Stimulated activated CD8-positive, alpha-beta memory T cell treated with anti-CD3 and anti-CD28 coated beads, Interleukin-12 subunit alpha, Interleukin-12 subunit beta, amount 100 ng/mL, for 1 hour (primary cell): ENCODE measurements at places on chromosomes 12 and 14.
A peak's percentile ranks its signal among the peaks of the same experiment; 100 is the strongest.

DNA sequence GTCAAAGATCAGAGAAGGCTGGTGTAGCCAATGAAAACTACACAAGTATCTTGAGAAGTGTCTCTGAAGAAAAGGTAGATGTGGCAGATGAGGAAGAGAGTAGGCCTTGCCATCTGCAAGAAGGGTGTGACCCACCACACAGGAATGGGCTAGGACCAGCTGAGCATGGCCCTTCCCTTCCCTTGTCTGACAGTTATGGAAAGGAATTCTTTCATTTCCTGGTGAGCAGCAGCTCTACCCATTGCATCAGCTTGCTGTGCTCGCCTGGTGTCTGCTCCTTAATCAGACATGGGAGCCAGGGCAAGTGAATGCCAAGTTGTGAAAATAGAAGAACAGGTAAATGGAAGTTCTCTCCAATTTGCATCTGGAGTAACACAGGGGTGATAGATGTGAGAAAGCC lies 145.2 kb upstream of the KRR1 start:
- no peak for DNase-seq

DNA sequence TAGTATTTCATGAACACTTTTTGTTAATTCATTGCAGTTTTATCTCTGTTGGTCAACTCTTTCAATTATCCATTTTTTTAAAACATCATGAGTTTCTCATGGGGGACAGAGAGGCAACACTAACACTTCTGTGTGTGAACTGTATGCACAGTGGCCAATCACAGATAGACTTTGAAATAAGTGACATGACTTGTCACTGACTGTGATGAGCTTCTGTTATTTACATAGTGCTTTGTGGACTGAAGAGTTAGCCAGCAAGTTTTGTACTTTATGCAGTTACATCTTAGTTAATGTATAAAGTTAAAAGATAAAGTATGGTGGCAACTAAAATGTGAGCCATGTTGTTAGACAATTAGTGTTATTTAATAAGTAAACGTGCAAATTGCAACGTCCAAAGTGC lies 16.1 kb downstream of the FERMT2 start:
- DNase-seq = no peak

- DNase-seq = no peak
Measured at GRCh38 chr14:95523815-95524448, 7.5 kb upstream of the SYNE3 start.

- DNase-seq = no peak
Measured at GRCh38 chr14:95037273-95037672, 120.1 kb downstream of the DICER1 start.

GRCh38 chr14:28297559-28297958 lies 469.0 kb upstream of the FOXG1 start:
- DNase-seq = no peak

- no peak for DNase-seq
Measured at GRCh38 chr12:38328306-38328895, 11.8 kb downstream of the ALG10B start.

- no peak for DNase-seq
Measured at GRCh38 chr14:71726580-71727021, 205.6 kb upstream of the RGS6 start.

DNA sequence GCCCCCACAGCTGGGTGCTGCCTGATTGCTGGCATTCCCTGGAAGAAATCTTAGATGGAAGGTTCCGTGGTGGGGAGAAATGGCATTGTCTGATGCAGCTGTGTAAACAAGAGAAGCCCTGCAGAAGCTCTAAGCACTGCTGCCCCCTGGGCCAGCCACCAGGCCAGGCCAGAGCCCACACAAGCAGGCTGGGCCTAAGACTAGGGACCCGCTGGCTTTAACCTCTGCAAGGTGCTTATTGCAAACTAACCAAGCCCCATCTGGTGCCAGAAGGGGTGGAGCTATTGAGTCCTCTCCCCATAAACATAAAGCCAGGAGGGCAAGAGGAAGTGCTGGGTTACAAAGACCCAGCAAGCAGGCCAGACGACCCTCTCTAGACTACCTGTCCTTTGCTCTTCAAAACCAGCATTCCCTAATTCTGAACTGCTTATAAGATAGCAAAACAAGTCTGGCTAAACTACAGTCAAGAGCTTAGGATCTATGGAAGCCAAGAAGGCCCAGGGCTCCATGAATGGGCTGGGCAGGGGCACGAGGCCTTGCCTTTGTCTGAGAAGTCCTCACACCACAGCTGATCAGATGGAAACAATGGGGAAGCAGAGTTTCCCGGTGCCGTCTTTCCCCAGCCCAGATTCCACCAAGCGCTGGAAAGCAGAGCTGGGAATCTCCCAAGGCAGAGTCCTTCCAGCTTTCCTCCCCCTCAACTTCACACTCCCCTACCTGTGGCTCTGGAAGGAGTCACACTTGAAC lies 28.8 kb downstream of the P2RX4 start:
- no peak for DNase-seq

DNA sequence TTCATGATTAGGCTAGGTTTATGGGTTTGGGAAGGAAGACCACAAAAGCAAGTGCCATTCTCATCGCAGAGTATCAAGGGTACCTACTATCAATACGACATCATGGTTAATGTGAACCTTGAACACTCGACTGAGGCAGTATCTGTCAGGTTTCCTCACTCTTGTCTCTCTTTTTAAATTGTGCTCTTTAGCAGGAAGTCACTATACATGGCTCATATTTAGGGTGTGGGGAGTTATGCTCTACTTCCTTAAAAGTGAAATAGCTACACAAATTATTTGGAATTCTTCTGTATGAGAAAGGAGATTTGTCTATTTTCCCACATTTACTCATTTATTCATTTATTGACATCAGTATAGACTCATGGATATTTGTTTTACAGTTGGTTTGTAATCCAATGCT lies 5.9 kb upstream of the CLEC4E start:
- DNase-seq = no peak

DNA sequence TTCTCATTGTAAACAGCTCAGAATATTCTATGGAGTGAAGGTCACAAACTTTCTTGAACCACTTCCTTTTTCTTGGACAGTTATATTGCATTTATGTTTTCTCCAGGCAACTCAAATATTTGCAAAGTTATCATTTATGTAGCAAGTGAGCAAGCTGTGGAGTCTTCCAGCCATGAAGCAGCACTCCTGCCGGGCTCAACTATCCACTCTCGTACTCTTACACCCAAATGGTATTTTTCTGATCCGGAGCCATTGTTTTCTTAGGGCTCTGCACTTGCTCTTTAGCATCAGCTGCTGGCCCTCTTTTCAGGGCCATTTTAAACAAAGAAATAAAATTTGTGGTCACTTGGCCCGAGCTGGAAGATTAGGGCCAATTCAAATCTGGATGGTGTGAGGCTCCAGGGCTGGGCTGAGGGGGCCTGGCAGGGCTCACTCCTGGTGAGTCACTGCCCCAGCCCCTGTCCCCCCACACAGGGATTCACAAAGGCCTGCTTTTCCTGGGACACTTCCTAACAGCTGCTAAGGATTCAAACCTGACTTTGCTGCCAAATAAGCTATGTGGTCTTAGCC lies 19.7 kb downstream of the SYNE3 start:
- DNase-seq = no peak

- DNase-seq = no peak
Measured at GRCh38 chr12:124020514-124020949, 47.5 kb downstream of the ZNF664 start.

DNA sequence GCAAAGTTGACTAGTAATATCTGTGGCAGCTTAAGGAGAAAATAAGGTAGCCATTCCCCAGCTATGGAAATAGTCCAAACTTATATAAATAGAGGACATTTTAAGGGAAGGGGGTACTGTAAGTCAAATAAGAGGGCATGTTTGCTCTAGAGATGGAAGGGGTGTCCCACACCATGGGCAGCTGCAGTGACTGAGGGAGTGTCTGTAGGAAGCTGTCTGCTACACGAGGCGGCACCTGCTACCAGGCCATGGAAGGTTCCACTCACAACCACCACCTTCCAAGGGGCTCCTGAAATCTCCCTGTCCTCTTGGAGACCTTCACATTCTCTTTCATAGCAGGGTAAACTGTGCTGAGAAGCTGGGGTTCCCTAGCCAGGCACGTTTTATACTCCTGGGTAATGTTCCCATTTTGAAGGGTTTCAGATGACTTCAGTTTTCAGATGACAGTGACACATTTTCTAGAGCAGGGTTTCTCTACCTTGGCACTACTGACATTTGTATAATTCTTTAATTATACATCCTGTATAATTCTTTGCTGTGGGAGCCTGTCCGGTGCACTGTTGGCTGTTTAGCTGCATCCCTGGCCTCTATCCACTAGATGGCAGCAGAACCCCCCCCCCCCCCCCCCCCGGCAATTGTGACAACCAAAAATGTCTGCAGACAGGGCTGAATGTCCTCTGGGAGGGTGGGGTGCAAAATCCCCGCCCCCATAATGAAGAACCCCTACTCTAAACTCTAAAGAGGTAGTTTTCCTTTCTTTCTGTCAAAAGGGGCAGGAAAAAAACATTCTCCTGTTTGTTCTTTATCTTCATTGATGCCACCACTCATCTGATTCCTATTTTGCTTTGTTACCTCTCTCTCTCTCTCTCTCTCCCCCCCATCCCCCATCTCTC lies 11.6 kb upstream of the SMCO2 start:
- peak; percentile 4 for DNase-seq

DNA sequence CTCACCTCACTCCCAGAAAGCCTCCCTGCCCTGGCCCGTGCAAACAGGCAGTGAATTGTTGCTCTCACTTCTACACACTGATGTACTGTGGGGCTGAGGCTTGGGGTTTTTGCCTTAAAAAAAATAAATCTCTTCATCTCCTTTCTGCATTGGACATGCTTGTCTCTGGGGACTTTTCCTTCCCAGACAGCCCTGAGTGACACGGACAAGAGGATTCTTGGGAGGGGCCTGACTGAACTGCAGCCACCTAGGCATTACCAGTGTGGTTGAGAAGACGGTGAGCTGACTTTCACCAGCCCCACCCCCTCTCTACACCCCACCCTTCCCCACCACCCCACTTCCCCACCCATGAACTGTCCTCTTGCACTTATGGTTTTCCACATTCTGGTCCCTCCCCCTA lies 51.6 kb upstream of the PARP11 start:
- no peak for DNase-seq

DNA sequence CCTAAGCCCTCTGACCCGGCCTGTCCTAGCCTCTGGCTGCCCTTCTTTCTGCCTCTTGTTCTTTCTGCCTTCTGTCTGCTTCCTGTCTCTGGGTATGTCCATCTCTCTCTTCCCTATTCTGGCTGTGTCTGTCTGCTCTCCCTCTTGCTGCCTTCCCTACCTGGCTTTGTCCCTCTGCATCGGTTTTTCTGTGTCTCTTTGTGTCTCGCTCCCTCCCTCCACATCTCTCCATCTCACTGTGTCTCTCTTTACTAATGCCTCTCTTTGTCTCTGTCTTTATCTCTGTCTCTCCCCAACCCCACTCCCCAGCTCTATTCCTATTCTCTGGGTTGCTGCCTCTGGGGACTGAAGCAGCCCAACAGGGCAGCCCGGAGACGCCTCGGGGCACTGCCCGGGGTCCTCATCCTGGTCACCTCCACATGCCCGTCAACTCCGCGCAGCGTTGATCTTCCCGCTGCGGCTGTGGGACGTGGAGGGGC lies 10.1 kb downstream of the SHMT2 start:
- DNase-seq = no peak

- DNase-seq = no peak
Measured at GRCh38 chr14:78798757-78799156, 628.6 kb downstream of the NRXN3 start.

DNA sequence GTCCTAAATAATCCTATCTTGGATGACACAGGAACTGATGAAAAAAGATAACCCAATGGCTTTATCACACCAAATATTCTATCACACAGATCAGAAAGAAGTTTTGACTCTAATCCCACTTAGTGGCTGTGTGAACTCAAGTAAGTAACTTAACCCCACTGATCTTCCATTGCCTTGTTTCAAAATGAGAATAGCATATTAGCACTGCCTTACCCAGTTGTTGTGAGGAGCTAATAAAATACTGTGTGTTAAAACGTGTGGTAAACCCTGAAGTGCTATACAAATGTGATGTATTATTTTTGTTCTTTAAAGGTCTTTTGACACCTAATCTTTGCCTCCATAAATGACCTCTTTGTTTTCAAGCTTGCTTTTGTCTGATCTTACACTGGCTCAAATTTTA lies 60.9 kb upstream of the ARID2 start:
- DNase-seq = no peak

GRCh38 chr14:74519316-74520074 lies 25.9 kb downstream of the ISCA2 start:
- DNase-seq = no peak

- DNase-seq = no peak
Measured at GRCh38 chr12:39372929-39373328, 70.0 kb downstream of the KIF21A start.

DNA sequence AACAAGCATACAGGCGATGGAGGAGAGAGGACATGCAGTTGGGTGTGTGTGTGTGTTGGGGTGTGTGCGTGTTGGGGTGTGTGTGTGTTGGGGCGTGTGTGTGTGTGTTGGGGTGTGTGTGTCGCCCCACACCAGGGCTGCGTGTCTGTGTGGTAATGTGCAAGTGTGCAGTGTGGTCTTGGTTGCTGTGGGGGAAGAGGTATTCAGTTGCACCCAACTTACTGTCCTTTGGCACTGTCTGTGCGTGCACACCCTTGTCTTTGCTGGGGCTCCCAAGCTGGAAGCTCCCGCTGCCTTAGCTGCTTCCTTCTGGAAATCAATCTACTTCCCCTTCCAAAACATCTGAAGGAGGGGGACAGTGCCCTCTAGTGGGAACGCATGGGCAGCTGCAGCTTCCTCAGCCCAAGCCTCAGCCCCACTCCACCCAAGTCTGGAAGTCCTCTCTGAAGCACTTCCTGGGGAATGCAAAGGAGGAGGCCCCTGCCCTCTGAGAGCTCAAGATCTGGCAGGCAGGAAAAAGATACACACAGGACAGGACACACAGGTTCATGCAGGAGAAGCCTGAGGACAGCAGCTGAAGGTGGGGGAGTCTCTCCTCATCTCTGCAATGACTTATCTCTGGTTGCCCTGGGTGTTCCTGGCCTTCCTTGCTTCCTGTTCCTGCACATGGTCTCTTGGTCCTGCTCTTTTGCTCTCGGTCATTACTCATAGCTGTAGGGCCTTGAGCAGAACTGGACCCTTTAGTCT lies 13.1 kb downstream of the ASIC1 start:
- DNase-seq = peak; percentile 49

DNA sequence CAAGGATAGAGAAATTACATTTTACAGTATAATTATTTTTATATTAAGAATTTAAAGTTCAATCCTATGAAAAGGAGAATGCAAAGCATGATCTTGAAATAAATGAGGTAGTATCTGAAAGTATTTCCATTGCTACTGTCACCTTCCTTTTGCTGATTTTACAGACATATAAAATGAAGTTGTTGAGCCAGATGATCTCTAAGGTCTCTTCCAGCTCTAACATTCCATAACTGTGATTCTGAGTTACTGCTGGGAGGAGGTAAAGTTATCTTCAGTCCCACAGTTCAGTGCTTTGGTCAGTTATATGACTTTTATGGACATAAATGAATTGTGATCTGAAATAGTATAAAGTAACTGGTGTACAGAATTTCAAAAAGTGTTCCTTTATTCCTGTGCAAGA lies 52.8 kb downstream of the SLC38A6 start:
- no peak for DNase-seq

DNA sequence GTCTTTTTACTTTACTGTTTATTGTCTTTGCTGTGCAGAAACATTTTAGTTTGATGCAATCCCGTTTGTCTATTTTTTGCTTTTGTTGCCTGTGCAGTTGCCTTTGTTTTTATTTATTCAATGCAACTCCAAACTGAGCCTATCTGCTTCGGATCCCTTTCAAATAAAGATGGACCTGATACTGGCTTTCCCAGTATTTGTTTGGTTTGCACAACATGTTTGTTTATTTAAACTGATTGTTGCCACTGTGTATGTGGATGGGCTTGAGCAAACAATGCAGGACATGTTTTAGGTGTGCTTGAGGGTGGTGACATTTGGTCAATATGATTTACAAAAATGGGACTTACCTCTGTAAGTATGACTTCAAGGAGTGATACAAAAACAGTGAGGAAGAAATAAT lies 6.7 kb downstream of the TRHDE start:
- DNase-seq = no peak
